SW480 (cell line): ENCODE measurements at places on chromosomes 2 and 18.
A peak's percentile ranks its signal among the peaks of the same experiment; 100 is the strongest.

DNA sequence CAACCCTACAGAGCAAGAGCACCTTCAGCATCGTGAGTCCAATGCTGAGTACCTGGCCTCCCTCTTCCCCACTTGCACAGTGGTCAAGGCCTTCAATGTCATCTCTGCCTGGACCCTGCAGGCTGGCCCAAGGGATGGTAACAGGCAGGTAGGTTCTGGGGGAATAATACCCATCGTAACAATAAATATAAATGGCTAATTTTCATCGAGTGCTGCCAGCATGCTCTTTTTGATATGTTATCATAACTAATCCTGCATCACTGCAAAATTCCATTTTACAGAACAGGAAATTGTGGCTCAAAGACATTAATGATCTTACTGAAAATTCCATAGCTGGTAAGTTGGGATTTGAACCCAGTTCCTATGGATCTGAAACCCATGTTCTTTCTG, 22.2 kb downstream of the STEAP3 start:
- DNase-seq, result no peak

GRCh38 chr2:46657042-46657504, 177.7 kb downstream of the TMEM247 start:
- DNase-seq, result peak; percentile 74

DNA sequence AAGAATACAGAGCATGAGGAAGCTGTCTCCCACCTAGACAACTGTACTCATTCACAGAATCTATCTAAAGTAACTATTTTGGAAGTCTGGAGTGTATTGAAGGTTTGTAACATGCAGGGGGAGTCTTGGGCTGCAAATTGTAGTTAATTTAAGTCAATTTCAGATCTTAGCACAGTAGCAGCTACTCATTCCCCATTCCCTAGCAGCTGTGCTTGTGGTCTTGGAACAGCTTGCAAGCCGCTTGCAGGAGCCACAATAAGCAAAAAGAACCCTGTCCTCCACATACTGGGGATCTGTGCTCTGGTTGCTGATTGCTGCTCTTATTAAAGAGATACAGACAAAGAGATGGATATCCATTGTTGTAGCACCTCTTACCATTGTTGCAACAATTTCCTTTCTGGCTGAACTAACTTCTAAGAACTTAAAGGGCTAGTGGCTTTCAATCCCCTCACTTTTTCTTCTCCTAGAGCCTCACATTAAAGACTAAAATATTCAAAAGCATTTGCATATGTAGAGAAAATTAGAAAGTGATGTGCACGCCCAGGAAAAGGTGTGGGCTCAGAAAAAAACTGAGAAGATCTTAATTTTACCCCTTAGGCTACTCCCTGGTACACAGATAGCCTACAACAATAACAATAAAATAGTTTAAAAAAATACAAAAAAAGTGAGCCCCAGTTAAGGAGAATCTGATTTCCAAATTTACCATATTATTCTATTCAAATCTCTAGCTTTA, 1775.1 kb upstream of the PIK3C3 start:
- no peak for DNase-seq

GRCh38 chr2:172336681-172337080, 90.7 kb upstream of the ITGA6 start:
- no peak for DNase-seq

- DNase-seq, result no peak
Observed at GRCh38 chr18:12628706-12629702, 28.9 kb downstream of the SPIRE1 start.

DNA sequence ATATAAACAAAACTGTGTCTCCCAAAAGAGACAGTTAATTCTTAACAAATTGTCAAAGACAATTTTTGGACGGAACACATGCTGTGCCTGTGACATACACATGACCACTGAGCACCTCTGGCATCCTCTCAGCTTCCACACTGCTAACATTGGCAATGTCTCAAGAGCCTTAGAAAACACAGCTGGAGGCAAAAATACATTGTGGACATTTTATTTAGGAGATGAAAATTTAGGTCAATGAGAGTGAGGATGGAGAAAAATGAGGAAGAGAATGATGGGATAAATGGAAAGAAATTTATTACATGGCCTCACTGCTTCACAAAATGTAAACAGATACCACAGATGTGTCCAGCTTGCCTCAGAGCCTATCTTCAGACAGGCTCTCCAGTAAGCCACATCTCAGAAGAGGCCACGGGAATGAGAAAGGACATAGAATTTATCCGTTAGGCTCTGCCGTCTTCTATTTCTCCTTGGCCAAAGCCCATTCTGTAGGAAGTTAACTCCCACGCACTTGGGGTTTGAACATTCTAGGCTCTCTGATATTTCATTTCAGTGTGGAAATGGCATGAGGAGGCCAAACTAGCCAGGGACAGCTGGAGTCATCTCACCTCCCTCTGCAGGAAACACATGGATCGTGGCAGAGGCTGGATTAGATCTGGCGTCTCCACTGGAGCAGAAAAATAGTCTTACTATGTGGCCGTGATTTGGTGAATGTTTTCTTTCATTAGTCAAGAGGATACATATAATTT, 519.4 kb upstream of the DSEL start:
- DNase-seq, result no peak

- peak; percentile 33 for DNase-seq
Observed at GRCh38 chr2:236968101-236968879, 117.4 kb upstream of the COPS8 start.

- DNase-seq, result no peak
Observed at GRCh38 chr18:3424280-3424890, 25.6 kb upstream of the TGIF1 start.

- no peak for DNase-seq
Observed at GRCh38 chr2:210568108-210568507, 11.7 kb downstream of the CPS1 start.

DNA sequence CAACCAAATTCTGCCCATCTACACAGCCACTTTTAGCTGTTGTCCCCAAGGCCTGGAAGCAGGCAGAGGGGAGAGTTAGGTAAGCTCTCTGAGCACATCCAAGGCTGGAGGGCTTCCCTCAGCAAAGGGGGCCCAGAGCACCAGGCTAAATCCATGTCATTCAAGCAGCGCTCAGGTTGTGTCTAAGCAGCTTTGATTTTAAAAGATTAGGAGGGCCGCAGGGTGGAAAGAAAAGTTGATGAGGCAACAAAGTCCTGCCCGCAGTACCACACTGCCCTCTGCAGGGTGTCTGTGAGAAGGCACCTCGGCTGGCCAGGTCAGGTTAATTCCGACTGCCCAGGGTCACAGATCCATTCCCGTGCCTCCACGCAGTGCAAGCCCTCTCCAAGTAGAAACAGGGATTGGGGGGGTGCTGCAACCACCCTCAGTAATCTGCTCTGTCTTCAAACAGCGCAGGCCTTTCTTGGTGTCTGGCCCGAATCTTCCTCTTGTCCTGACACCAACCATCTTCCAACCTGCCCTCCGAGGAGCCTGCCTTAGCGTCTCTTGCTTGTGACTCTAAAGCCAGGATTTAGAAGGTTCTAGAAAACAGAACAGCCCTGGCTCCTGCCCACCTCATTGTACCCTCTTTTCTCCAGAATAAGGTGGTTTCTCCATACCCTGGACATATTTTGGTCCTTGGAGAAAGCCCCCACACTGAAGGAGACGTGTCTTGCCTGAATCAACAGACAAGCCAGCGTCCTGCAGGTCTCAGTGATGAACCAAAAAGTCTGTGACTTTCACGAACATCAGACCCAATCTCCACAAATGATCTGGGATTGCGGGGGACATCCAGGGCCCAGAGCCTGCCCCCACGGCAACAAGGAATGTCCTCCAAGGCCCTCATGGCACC, 289.2 kb downstream of the TNS1 start:
- DNase-seq, result peak; percentile 59

- no peak for DNase-seq
Observed at GRCh38 chr2:215571689-215572088, 135.8 kb upstream of the FN1 start.

DNA sequence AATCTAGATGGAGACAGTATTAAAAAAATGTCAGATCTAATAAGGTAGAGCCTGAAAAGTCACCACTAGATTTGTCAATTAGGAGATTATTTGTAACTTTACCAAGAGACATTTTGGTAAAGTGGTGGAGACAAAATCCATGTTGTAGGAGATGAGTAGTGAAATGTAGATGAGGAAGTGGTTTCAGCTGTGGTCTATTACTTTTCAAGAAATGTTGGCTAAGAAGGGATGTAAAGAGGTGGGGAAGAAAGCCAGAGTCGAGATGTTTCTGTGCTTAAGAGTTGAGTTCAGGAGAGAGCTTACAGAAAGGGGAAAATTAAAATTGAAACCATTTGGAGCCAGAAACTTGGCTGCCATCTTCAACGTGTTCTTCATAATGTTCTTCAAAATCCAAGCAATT, 22.2 kb downstream of the ACVR2A start:
- DNase-seq, result no peak

DNA sequence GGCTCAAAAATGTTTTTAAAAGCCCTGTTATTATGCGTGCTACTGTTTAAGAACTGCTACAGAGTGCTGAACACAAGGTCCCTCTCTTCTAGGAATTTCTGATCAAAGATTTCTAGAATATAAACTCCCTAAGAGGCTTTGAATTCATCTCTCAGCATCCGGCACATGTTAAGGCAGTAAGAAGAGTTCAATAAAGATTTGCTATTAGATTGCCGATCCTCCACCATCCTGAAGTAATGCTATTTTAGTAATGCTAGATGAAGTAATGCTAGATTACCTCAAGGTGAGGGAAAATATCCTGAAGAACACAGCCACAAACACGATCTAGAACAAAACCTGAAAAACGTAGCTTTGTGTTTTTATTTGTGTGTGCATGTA, 949 bp upstream of the MYL12B start:
- no peak for DNase-seq

GRCh38 chr2:233919938-233920337, 2.8 kb downstream of the TRPM8 start:
- DNase-seq, result no peak

DNA sequence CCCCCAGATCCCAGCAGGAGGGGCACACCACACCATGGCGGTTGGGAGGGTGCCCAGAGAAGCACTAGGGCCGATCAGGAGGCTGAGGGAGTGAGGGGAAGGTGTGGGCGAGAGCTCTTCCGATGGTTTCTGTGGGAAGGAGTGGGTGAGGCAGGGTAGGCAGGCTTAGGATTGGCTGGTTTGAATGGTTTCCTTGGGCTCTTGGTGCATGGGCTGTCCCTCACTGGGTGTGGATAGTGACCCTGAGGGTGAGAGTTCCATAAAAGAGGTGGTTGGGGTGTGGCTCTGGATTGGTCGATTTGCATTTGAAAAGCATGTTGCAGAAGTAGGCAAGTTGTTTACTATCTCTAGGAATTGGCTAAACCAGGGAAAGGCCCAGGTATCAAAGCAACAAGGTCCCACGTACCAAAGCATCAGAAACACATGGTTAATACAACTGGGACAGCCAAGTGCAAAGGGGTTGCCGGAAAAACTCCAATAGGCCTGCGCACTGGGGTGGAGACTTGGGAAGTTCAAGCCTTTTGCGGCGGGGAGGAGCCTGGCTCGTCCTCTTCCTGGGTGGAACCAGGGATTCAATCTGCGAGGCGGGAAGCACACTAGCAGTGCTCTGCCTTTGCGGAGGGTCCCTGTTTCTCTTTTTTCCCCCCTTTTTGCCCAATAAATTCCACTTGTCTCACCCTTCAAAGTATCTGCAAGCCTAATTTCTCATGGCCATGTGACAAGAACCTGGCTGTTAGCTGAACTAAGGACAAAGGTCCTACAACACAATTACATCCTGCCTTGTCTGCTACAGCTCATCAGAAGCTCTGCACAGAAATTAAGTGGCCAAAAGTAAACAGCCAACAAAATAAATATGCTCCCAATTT, 43.2 kb downstream of the IL1R2 start:
- no peak for DNase-seq

DNA sequence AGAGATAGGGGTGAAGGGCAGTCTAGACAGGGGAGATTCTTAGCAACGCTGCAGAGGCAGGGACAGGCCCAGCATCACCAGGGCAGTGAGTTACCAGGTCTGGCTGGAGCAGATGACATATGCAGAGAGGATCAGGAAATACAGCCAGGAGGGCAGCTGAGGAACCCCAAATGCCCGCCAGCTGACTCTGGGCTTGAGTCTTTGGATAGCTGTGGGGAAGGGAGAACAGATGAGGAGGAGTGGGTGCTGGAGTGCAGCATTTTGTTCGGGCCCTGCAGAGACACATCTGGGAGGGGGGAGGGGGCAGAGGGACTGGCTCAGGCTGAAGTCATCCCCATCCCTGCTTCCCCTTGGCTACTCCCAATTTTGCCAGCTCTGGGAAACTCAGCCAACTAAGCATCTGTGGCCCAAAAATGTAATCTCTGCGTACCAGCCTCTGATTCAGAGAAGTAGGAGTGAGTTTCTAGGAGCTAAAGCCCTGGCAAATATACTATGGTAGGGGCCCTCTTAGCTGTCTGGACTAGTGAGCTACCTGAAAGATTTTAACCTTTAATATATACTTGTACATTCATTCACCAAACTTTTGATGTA, 214.5 kb downstream of the ZBTB7C start:
- no peak for DNase-seq

GRCh38 chr2:239113171-239113570, 265.3 kb downstream of the TWIST2 start:
- no peak for DNase-seq

DNA sequence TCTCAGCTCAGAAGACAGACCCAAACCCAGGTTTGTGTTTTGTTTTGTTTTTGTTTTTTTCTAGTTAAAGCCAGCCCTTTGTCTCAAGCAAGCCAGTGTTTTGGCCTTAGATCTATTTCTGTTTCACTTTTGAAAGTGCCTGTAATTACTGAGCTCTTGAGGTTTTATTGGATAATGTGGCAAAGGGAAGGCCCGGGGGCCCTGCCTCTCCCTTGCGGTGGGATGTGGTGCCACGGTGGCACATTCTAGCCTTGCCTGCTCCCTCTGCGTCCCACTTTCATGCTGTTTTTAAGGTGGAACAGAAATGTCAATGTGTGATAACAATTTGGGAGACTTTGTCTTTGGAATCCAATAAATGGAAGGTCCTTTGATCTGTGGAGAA, 2.5 kb downstream of the HPCAL1 start:
- DNase-seq, result no peak

DNA sequence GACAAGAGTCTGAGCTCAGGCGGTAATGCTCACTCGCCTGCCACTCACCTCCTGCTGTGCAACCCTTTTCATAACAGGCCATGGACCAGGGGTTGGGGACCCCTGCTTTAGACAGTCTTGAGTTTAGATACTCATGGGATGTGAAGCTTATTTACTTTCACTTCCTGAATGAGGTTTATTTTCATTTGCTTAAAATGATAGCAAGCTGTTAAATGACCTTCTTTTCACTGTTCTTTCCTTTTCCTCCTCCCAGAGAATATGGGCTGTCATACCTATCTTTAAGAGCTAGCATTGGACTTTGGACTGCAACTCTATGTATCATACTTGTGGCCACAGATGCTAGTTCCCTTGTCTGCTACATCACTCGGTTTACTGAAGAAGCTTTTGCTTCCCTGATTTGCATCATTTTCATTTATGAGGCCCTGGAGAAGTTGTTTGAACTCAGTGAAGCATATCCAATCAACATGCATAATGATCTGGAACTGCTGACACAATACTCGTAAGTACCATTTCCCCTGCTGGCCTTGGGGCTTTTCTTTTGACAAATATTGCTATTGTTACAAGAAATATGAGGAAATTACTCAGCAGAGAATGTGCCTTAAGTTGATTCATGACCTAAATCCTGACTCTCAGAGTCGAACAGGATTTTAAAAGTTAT, 168.5 kb downstream of the DPP4 start:
- DNase-seq, result peak; percentile 12
